Thyroid gland (tissue), 4 donors: ENCODE measurements at places on chromosomes 4 and X. TPM values are rescaled to one million over a fixed set of nuclear protein-coding genes. Genes with fewer than 3 reads are reported as not detected.

DNA sequence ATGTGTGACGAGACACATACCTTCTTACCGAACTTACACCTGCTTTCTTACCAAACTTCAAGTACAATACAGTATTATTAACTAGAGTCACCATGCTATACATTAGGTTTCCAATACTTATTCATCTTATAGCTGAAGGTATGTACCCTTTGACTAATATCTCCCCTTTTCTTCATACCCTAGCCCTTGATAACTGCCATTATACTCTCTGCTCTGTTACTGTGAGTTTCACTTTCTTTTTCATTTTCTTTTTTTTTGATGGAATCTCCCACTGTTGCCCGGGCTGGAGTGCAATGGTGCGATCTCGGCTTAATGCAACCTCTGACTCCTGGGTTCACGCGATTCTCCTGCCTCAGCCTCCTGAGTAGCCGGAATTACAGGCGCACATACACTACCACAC, 3.4 kb upstream of the PNMA5 start:
- no peak overlapping the region for H3K4me3 ChIP-seq
- H3K4me1 ChIP-seq = no peaks in the 10 kb centered on the region
- H3K36me3 ChIP-seq = no peaks in the 10 kb centered on the region
- no peak overlapping the region for H3K27ac ChIP-seq
- no peaks in the 10 kb centered on the region for H3K27me3 ChIP-seq

- H3K27ac ChIP-seq = no peak overlapping the region
- no peak overlapping the region for H3K4me3 ChIP-seq
- peaks cover 24% of the 10 kb centered on the region for H3K4me1 ChIP-seq
- no peaks in the 10 kb centered on the region for H3K36me3 ChIP-seq
- no peaks in the 10 kb centered on the region for H3K27me3 ChIP-seq
- DNase-seq = no peak
Observed at GRCh38 chr4:185840201-185840600, 28.2 kb upstream of the SORBS2 start.

FGB gene
- total RNA-seq = 0.94 TPM

SPANXN4 gene
- not detected for total RNA-seq

LRAT gene
- 14.4 TPM for total RNA-seq

GRCh38 chr4:6402566-6403399, 69.6 kb downstream of the PPP2R2C start:
- peaks cover 13% of the 10 kb centered on the region for H3K27me3 ChIP-seq
- DNase-seq = no peak
- no peaks in the 10 kb centered on the region for H3K4me1 ChIP-seq
- H3K4me3 ChIP-seq = no peak overlapping the region
- H3K27ac ChIP-seq = no peak overlapping the region

DNA sequence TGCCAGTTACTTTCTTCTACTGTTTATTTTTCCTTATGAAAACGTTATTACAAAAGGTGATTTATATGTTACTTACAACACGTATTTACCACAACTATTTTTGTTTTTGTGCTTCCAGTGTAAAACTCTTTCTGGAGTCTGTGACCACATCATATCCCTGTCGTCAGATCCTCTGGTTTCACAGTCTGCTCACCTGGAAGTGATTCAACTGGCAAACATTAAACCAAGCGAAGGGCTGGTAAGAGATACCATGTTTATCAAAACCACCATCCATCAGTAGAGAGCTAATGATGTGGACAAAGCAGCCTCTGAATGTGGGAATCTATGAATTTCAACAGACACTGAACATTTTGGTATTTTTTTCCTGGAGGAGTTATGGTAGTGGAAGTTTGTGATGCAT, 116.1 kb downstream of the CNKSR2 start:
- no peaks in the 10 kb centered on the region for H3K4me1 ChIP-seq
- H3K36me3 ChIP-seq = no peaks in the 10 kb centered on the region
- no peaks in the 10 kb centered on the region for H3K27me3 ChIP-seq
- DNase-seq = no peak
- H3K27ac ChIP-seq = no peak overlapping the region

MAGEA2B gene
- not detected for total RNA-seq

DNA sequence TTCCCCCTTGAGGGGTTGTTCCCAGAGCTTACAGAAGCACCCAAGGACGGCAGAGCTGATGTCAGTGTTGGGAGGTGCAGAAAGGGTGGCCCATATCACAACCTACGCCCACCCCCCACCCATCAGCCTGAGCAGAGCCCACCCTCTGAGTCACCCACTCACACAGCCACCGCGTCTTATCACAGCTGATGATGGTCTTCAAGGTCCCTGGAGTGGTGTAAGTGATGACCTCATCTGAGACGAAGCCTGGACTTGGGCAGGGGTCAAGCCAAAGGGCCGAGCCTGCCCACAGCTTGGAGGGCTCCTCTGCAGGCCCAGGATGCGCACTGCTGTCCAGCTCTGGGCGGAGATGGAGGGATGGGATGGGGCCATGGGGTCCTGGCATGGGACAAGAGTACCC, 3.0 kb upstream of the HTRA3 start:
- no peak overlapping the region for H3K4me3 ChIP-seq
- H3K27ac ChIP-seq = no peak overlapping the region
- no peaks in the 10 kb centered on the region for H3K36me3 ChIP-seq
- no peak for DNase-seq
- H3K27me3 ChIP-seq = no peaks in the 10 kb centered on the region

DNA sequence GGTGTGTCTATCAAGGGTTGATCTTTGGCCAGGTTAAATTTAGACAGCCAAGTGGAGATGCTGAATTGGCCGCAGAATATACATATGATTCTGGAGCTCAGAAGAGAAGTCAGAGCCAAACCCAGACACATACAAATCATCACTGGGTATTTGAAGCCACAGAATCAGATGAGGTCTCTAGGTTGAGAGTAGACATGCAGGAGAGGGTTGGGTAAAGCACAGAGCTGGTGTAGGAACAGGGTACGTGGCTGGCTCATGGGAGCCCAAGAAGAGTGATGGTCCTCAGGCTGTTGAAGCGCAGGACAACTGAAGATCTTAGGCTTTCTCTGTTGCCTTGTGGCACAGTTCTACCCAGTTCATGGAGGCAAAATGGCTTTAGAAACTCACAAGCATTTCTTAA, 37.7 kb downstream of the ADAMTS3 start:
- no peaks in the 10 kb centered on the region for H3K27me3 ChIP-seq
- no peaks in the 10 kb centered on the region for H3K4me1 ChIP-seq
- H3K4me3 ChIP-seq = no peak overlapping the region

DNA sequence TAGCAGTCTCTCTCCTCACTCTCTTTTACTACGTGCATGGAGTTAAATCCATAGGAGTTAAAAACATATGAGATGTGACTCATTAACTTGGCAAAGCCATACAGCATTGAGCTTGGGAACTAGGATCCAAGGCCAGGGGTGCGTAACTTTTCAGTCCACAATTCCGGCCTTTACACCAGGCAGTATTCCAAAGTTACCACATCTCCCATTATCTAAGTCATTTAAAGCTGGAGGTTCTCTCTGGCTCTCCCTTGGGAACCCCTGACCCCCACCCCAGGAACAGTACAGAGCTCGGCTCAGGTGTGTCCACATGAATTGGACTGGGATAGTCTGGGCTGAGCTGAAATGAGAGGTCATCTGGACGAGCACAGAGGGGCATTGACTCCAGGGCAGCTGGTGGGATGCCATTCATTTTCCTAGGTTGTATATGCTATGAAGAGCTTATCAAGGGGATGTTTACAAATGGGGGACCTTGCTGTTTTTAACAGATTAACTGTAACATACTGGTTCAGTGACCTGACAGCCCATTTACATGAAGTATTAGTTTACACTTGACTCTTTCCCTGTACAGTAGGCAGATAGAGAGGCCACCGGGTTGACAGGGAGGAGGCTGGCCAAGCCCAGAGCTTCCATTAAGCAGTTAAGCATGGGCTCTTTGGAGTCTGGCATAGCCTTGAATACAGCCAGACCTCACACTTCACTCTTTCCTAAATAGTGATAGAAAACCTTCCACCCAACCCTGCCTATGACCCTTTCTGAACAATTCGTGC, 128.8 kb downstream of the RAB28 start:
- H3K4me1 ChIP-seq = no peaks in the 10 kb centered on the region
- H3K27me3 ChIP-seq = no peaks in the 10 kb centered on the region
- no peak overlapping the region for H3K4me3 ChIP-seq
- no peak overlapping the region for H3K27ac ChIP-seq
- no peaks in the 10 kb centered on the region for H3K36me3 ChIP-seq
- no peak for DNase-seq

CT83 gene
- not detected for total RNA-seq

- no peak overlapping the region for H3K27ac ChIP-seq
- H3K4me3 ChIP-seq = no peak overlapping the region
- H3K4me1 ChIP-seq = no peaks in the 10 kb centered on the region
- no peaks in the 10 kb centered on the region for H3K36me3 ChIP-seq
- no peaks in the 10 kb centered on the region for H3K27me3 ChIP-seq
Observed at GRCh38 chrX:99933865-99934264, 476.2 kb downstream of the PCDH19 start.

DNA sequence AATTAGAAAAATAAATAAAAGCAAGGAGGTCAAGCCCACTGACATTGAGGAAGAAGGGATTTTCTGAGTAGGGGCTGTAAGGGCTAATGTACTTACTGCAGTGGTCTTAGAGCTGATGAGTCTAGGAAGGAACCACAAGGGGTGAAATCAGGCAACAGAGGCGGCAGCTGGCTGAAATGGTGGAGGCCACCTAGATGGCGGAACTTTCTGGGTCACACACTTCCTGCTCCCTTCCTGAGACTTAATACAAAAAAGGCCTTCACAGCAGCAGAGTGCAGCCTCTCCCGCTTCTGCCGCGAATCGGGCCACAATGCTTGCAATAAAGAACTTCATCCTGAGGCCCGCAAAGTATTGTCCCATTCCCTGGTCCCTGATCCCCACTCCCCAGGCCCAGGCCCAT, 15.4 kb downstream of the SNX12 start:
- H3K27ac ChIP-seq = no peak overlapping the region
- no peak overlapping the region for H3K4me3 ChIP-seq
- DNase-seq = no peak
- no peaks in the 10 kb centered on the region for H3K36me3 ChIP-seq
- H3K4me1 ChIP-seq = no peaks in the 10 kb centered on the region

ZAR1 gene
- not detected for total RNA-seq

ALPK1 gene
- 36.8 TPM for total RNA-seq

RNF212 gene
- total RNA-seq = 31.1 TPM

MAGEE2 gene
- not detected for total RNA-seq

GRCh38 chrX:51487960-51488267, 8.5 kb downstream of the NUDT11 start:
- no peak overlapping the region for H3K4me3 ChIP-seq
- H3K4me1 ChIP-seq = no peaks in the 10 kb centered on the region
- H3K36me3 ChIP-seq = no peaks in the 10 kb centered on the region
- no peaks in the 10 kb centered on the region for H3K27me3 ChIP-seq
- DNase-seq = no peak

DNA sequence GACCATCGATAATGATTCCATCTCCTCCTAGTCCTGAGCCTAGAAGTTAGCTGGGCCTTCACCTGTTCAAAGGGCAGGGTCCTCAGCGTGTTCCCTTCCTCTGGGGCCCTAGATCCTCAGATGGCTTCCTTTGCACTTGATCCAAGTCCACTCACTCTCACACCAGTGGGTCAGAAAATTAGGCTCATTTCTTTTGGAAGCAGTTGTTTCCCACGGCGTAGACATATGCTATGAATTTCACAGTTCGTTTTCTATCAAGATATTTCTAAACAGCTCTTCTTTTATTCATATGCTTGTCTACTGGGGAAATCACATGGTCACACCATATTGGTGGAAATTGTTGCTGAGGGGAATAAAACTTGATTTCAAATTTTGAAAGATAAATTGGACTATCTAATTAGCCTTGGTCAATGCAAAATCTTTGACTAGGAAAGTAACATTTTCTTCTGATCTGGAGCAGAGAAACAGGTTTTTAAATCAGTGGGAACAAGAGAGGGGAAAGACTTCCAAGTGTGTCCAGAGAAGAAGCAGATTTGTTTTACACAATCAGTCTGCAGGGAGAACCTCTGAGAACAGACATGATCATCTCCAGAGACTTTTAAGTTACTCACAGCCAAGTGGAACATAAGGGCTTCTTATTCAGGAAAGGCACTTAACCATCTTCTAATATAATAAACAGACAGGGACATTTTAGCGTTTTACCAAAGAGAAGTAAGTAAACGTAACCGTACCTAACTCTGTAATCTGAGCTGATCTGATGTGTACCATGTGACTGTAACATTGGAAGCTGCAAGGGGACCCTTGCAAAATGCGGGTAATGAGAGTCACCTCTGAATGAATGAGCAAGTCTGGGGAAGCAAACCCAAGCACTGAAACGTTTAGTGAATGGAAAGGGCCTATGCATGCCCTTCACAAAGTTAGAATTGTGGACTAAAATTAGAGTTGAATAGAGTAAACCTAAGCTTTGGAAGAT, 455.7 kb upstream of the FAT1 start:
- no peaks in the 10 kb centered on the region for H3K27me3 ChIP-seq
- no peak overlapping the region for H3K27ac ChIP-seq
- no peaks in the 10 kb centered on the region for H3K36me3 ChIP-seq
- H3K4me3 ChIP-seq = no peak overlapping the region
- no peaks in the 10 kb centered on the region for H3K4me1 ChIP-seq
- no peak for DNase-seq

DNA sequence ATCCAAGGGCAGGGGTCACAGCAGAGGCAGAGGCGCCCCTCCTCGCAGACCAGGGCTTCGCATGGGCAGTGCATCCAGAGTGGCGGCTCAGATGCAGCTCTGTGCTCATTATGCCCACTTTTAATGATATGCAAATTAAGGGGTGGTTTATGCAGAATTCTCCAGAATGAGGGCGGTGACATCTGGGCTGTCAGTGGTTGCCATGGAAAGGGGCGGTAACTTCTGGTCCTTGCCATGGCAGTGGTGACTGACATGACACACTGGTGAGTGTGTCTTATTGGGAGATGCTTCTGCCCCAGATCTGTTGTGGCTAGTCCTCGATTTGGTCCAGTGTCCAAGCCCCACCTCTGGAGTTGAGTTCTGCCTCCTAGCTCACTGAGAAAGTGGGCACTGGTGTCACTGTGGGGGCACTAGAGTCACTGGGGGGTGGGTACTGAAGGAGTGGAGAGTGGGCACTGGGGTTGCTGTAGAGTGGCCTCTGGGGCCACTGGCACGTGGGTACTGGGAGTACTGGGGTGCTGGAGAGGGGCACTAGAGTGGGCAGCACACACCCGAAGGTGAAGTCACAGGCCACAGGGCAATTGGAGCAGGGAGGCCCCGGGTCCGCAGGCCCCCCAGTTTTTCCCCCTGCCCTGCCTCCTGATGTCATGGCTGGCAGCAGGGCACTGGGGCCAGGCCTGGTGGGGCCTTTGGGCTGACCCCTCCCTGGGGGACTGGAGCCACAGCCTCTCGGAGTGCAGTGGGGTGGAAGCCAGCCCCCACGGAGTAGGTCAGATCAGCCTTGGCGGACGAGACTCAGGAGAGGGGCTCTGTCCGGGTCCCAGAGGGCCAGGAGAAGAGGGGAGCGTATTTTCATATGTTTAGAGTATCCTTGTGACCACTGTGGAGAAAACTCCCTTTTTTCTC, 98.6 kb upstream of the NKX1-1 start:
- H3K27me3 ChIP-seq = no peaks in the 10 kb centered on the region
- DNase-seq = peak; percentile 0
- H3K4me1 ChIP-seq = no peaks in the 10 kb centered on the region
- H3K36me3 ChIP-seq = no peaks in the 10 kb centered on the region
- no peak overlapping the region for H3K4me3 ChIP-seq
- no peak overlapping the region for H3K27ac ChIP-seq
